ENCODE measurements at places on chromosomes 3 and 15.

DNA sequence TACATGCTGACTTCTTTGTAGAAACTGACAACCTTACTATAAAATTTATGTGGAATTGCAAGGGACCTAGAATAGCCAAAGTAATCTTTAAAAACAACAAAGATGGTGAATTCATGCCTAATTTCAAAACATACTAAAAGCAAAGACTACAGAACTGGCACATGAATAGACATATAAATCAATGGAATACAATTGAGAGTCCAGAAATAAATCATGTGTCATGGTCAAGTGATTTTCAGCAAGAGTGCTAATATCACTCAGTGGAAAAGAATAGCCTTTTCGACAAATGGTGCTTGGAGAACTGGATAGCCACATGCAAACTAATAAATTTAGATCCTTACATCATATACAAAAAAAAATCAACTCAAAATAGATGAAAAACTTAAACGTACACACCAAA, 8.7 kb downstream of the IMPG2 start:
- H3K36me3 ChIP-seq: peaks cover 32% of the 10 kb centered on the region
- no peak overlapping the region for H3K4me3 ChIP-seq
- H3K4me1 ChIP-seq: no peaks in the 10 kb centered on the region

DNA sequence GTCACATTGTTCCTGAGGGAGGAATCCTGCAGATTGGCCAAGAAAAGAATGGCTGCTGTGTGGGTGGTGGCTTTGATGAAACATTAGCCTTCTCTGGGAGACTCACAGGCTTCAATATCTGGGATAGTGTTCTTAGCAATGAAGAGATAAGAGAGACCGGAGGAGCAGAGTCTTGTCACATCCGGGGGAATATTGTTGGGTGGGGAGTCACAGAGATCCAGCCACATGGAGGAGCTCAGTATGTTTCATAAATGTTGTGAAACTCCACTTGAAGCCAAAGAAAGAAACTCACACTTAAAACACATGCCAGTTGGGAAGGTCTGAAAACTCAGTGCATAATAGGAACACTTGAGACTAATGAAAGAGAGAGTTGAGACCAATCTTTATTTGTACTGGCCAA, 6.1 kb downstream of the PTX3 start:
- no peaks in the 10 kb centered on the region for H3K36me3 ChIP-seq
- no peak overlapping the region for H3K4me3 ChIP-seq
- H3K27me3 ChIP-seq: peaks cover 13% of the 10 kb centered on the region
- no peak overlapping the region for H3K27ac ChIP-seq
- peaks cover 7% of the 10 kb centered on the region for H3K4me1 ChIP-seq

GRCh38 chr15:89203705-89204273, 17.6 kb downstream of the RLBP1 start:
- no peak overlapping the region for H3K27ac ChIP-seq
- no peak for DNase-seq
- H3K4me3 ChIP-seq: no peak overlapping the region
- H3K36me3 ChIP-seq: peaks cover 11% of the 10 kb centered on the region
- peaks cover 4% of the 10 kb centered on the region for H3K27me3 ChIP-seq
- H3K4me1 ChIP-seq: peaks cover 16% of the 10 kb centered on the region

- H3K27ac ChIP-seq: no peak overlapping the region
- DNase-seq: no peak
- no peaks in the 10 kb centered on the region for H3K27me3 ChIP-seq
These were observed 28.6 kb downstream of the CGGBP1 start for GRCh38 chr3:88030210-88030609.

DNA sequence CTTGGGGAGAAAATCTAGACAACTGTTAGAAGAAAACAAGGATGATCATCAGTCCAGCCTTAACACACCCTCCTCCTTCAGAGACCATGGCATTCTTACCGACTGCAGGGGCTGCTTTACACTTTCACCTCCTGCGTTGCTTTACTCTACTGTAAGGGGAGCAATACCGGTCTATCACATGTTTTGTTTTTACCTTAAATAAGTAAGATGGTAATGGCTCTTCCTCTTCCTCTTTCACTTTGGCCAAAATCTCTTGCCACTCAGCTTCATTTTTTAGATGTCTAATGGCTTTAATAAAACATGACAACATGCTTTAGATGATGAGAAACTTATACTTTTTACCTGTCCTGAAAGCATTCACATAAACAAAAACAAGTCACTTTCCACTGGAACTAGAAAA, 33.4 kb upstream of the STIMATE start:
- H3K36me3 ChIP-seq: peaks cover 10% of the 10 kb centered on the region
- H3K4me3 ChIP-seq: peak overlapping the region; percentile 64
- DNase-seq: no peak
- H3K4me1 ChIP-seq: peaks cover 8% of the 10 kb centered on the region
- H3K27me3 ChIP-seq: no peaks in the 10 kb centered on the region

DNA sequence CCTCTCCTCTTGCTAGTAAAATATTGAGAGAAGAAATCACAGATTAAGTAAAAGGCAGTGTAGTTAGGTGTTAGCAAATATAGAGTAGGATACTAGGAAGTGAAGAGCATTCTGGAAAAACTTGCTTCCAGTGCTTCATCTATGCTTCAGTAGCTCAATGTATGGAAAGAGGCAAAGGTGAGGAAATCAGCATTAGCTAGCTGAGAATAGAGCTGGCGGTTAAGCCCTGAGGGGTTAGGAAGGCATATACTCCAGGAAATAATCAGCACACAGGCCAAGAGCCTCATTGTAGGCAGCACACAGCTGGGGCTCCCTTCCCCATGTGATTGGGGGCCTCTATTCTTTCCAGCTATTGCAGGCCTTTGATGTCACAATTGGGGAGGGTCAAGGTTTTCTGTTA, 13.8 kb downstream of the RCCD1 start:
- peak overlapping the region; percentile 25 for H3K27ac ChIP-seq
- peaks cover 4% of the 10 kb centered on the region for H3K36me3 ChIP-seq
- DNase-seq: no peak

Data from stimulated activated naive B cell treated with anti-CD40 and anti-IgM and Interleukin-4, amounts not matched to agents 10 μg/mL and 1 μg/mL and 100 μg/mL, for 72 hours (primary cell).